ENCODE measurements at places on chromosomes 5 and 9. TPM values are rescaled to one million over a fixed set of nuclear protein-coding genes. Genes with fewer than 3 reads are reported as not detected.

OTP gene
- 0.15 TPM for total RNA-seq

TIMD4 gene
- 0.88 TPM for total RNA-seq

CCNG1 gene
- 168 TPM for total RNA-seq

GABRP gene
- total RNA-seq, result 0.32 TPM

GRCh38 chr9:122567901-122568300 is 15.0 kb downstream of the OR1N2 start:
- H3K4me3 ChIP-seq, result no peak overlapping the region
- H3K27me3 ChIP-seq, result no peaks in the 10 kb centered on the region
- no peaks in the 10 kb centered on the region for H3K4me1 ChIP-seq
- DNase-seq, result no peak
- H3K36me3 ChIP-seq, result no peaks in the 10 kb centered on the region

- no peak for DNase-seq
- no peaks in the 10 kb centered on the region for H3K4me1 ChIP-seq
- H3K27ac ChIP-seq, result no peak overlapping the region
- no peaks in the 10 kb centered on the region for H3K36me3 ChIP-seq
- no peaks in the 10 kb centered on the region for H3K27me3 ChIP-seq
These were observed 16.8 kb downstream of the KLF4 start for GRCh38 chr9:107472581-107473340.

GRCh38 chr5:4479426-4479825 is 660.7 kb upstream of the ADAMTS16 start:
- no peak for DNase-seq
- no peaks in the 10 kb centered on the region for H3K36me3 ChIP-seq
- no peaks in the 10 kb centered on the region for H3K27me3 ChIP-seq
- no peak overlapping the region for H3K4me3 ChIP-seq
- H3K27ac ChIP-seq, result no peak overlapping the region

GRCh38 chr5:67268231-67269021 is 71.8 kb upstream of the CD180 start:
- DNase-seq, result peak; percentile 55
- peaks cover 33% of the 10 kb centered on the region for H3K4me1 ChIP-seq
- no peaks in the 10 kb centered on the region for H3K36me3 ChIP-seq

DNA sequence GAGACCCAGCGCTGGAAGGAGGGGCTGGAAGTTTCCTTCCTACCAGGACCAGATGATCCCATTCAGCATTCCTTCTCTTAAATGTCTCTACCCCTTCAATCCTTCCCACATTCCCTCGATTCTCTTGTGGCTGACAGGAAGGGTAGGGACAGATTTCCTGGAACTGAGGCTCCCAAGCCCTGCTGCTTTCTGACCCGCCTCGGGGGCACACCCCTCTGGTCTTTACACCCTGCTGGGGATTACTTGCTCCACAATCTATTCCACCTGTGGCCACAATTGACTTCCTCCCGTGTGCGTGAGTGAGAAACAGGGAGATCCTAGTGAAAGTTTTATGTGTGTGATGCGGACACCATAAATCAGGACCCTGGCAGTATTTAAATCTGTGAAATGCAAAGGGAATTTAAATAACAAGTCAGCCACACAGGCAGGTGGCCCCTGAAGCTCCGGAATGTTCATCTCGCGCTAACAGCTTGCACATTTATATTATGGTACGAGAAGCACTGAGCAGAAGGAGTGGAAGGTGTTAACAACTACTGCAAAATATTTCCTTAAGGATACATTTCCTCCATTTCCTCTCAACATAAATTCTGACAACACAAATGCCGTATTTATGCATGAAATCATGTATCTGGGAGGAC is 237.5 kb downstream of the SLIT3 start:
- no peak overlapping the region for H3K4me3 ChIP-seq
- no peaks in the 10 kb centered on the region for H3K36me3 ChIP-seq
- H3K4me1 ChIP-seq, result no peaks in the 10 kb centered on the region
- no peak overlapping the region for H3K27ac ChIP-seq

- no peaks in the 10 kb centered on the region for H3K4me1 ChIP-seq
- no peaks in the 10 kb centered on the region for H3K36me3 ChIP-seq
- no peak overlapping the region for H3K27ac ChIP-seq
- H3K27me3 ChIP-seq, result no peaks in the 10 kb centered on the region
- peak overlapping the region; percentile 22 for H3K4me3 ChIP-seq
These were observed 94.8 kb upstream of the RAPGEF1 start for GRCh38 chr9:131834721-131835120.

ANKRD34B gene
- total RNA-seq, result not detected

DNA sequence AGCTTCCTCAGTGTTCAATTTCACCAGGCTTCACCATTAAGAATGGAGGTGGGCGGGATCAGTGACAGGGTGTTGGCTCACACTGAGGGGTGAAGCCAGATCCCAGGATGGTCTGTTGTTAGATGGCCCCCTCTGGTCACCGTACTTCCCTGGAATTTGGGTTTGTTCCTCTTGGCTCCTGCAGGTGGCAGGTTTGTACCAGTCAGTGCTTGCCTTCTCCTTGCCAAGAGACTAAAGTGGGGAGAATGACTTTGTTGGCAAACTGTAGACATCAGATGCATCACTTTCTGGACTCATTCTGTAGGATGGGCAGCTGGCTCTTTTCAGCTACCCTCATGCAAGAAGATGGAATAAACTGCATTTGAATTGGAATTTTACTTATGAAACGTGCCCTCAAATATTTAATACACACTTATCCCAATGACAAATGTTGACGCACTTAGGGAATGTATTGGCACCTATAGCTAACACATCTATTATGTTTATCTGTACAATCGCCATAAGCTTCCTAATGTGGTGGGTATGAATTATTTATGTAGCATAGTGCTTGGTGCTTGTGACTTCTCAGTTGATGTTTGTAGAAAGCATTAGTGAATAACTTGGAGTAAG is 31.4 kb upstream of the ANKRD55 start:
- no peaks in the 10 kb centered on the region for H3K36me3 ChIP-seq
- H3K4me3 ChIP-seq, result no peak overlapping the region
- H3K4me1 ChIP-seq, result no peaks in the 10 kb centered on the region
- no peak for DNase-seq

DRD1 gene
- total RNA-seq, result 0.33 TPM

NDFIP1 gene
- 115 TPM for total RNA-seq

DNA sequence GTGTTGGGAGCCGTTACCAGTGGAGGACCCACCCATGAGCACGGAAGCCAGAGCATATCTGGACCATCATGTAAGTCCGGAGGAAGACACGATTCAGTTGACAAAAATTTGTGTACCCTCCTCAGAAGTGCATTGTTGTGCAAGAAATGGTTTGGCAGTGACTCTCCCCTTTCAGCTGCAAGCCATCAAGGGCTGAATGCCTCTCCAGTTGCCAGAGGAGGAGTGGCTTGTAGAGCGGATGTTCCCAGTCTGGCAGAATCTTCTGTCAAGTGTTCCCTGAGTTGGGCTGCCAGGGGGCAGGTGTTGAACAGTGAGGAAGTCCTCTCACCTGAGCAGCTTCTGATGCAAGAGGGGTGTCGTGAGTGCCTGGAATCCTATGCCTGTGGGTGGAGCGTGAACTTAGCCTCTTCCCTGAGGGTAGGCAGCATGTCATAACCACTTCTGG is 27.6 kb upstream of the CDKN2AIPNL start:
- H3K36me3 ChIP-seq, result no peaks in the 10 kb centered on the region
- peak overlapping the region; percentile 82 for H3K27ac ChIP-seq
- H3K27me3 ChIP-seq, result no peaks in the 10 kb centered on the region
- H3K4me1 ChIP-seq, result peaks cover 29% of the 10 kb centered on the region
- peak; percentile 98 for DNase-seq

All from breast epithelium (tissue), 4 donors.